ENCODE measurements at places on chromosomes 16 and 17.

DNA sequence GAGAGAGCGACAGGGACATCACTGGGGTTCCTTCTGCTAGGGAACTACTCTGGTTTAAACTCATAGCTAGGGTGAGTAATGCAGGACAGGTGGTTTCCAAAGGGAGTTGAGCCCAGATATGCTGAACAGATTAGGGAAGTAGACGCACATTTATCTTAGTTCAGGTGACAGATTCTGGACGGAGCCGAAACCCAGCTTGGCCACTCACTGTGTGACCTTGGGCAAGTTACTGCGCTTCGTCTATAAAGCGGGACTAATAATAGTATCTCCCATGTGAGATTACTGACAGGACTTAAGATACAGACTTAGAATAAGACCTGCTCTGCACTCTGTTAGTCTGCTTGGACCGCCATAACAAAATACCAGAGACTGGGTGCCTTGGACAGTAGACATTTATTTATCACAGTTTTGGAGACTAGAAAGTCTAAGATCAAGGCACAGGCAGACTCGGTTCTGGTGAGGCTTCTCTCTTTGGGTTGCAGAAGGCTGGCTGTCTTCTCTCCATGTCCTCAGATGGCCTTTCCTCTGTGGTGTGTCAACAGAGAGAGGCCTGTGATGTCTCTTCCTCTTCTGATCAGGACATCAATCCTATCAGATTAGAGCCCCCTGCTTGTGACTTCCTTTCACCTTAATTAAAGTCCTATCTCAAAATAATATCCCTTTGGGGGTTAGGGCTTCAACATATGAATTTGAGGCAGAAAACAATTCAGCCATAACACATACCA is 12.1 kb downstream of the SCNN1G start:
- no peak for ATAC-seq

GRCh38 chr17:33945646-33946546 is 309.2 kb upstream of the CCL2 start:
- no peak for ATAC-seq

DNA sequence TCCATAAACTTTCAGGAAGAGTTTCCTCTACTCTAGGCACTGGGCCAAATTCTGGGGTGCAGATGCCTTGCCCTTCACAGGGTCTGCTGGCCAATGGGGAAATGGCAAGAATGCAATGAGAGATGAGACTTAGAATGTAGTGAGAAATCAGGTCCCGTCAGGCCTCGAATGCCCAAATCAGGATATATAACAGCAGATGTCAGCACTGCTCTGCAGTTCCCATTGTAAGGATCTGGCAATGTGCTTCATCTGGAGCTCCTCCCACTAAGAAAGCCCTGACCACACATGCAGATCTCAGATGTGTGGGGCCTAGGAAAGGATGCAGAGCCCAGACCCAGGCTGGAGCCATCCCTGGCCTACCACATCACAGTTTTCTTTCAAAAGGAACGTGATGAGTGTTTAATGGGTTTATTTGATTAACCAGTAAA is 13.9 kb upstream of the LPCAT2 start:
- peak; percentile 71 for ATAC-seq

- peak; percentile 39 for ATAC-seq
Measured at GRCh38 chr17:49815761-49816281, 27.3 kb downstream of the KAT7 start.

- no peak for ATAC-seq
Measured at GRCh38 chr16:84193480-84193879, 2.5 kb downstream of the ADAD2 start.

DNA sequence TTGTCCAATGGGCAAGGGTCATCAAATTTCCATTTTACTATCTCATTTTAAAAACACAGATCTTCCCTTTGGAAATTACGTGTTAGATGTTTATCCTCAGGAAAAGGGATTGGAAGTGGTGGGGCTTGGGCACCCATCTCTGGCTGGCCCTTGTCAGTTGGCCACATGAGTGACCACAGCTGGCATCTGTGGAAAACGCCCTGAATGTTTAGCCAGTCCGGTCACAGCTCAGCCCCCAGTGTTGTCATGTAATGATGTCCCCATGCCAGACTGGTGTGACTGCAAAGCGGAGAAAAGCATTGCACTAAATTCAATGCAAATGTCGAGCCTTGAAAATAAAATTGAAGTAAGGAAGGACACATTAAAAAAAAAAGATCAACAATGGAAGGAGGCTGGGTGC is 53.0 kb downstream of the TMC6 start:
- no peak for ATAC-seq

GRCh38 chr17:73785958-73786743 is 141.9 kb upstream of the SDK2 start:
- no peak for ATAC-seq

- no peak for ATAC-seq
Measured at GRCh38 chr16:6926341-6926740, 406.3 kb upstream of the RBFOX1 start.
